Lung (tissue), 17 donors: ENCODE measurements at places on chromosomes 1 and 21. TPM values are rescaled to one million over a fixed set of nuclear protein-coding genes. Genes with fewer than 3 reads are reported as not detected.

Gene GBP6
- polyA plus RNA-seq, result 1.3 TPM

Gene CD2
- 5.2 TPM for polyA plus RNA-seq

Gene GBP5
- 1.7 TPM for polyA plus RNA-seq

- no peak for DNase-seq
These were observed 14.6 kb upstream of the RWDD3 start for GRCh38 chr1:95219407-95219806.

GRCh38 chr1:70101774-70102173, 103.6 kb downstream of the LRRC40 start:
- no peak for DNase-seq

Gene NUDT4B
- 5.7 TPM for polyA plus RNA-seq

Gene NTNG1
- 0.72 TPM for polyA plus RNA-seq

DNA sequence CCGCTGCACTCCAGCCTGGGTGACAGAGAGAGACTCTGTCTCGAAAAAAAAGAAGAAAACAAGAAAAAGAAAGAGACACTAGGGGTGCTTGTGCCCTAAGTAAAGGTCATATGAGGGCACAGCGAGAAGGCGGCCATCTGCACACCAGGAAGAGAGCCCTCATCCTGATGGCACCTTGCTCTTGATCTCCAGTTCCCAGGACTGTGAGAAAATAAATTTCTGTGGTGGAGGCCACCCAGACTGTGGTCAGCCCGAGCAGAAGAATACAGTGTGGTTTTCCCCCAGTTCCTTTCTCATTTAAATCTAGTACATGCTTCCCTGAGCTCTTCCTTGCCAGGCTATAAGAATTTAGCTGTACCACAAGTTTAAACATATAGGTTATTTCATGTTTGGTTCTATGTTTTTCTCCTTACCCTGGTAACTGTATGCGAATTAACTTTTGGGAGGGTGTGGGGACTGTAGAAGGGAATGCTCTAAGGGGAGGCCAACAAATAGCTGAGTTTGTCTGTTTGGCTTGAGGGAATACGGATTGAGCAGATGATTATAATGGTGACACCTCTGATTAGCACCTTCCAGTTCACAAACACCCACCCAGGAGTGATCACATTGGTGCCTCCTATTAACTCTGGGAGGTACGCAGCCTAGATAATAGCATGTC, 119.6 kb upstream of the ERRFI1 start:
- DNase-seq, result no peak

- DNase-seq, result no peak
These were observed 8.6 kb downstream of the OR2L3 start for GRCh38 chr1:248055261-248055660.

- no peak for DNase-seq
These were observed 68.0 kb downstream of the VAV3 start for GRCh38 chr1:107896936-107897335.

Gene MARK1
- 1.3 TPM for polyA plus RNA-seq
